ENCODE measurements at places on chromosomes 6 and 20.

DNA sequence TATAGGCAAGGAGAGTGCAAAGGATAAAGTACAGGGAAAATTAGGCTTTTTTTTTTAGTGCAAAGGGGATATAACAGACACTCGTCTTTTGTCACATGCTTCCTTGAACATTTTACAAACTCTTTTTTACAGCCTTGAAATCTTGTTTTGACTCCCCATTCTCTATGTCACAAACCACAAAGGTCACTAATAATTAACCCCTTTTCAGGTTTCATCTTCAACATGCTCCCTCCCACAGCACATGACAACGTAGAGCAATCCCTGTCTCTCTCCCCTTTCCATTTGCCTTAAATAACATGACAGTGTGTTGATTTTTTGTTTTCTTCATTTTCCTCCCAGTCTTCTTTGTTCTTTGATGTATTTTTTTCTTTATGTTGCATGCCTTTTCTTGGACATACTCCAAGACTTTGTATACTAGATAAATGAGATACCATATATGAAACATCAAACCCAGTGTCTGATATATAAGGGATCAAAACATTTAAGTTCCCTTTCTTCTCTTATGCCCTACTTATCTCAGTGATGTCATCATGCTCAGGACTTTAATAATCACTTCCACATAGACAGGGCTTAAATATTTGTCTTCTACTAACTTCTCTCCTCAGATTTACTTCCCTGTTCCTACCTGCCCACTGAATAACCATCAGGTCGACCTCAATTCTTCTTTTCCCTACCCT lies 378.7 kb upstream of the HSF2 start:
- DNase-seq = no peak

DNA sequence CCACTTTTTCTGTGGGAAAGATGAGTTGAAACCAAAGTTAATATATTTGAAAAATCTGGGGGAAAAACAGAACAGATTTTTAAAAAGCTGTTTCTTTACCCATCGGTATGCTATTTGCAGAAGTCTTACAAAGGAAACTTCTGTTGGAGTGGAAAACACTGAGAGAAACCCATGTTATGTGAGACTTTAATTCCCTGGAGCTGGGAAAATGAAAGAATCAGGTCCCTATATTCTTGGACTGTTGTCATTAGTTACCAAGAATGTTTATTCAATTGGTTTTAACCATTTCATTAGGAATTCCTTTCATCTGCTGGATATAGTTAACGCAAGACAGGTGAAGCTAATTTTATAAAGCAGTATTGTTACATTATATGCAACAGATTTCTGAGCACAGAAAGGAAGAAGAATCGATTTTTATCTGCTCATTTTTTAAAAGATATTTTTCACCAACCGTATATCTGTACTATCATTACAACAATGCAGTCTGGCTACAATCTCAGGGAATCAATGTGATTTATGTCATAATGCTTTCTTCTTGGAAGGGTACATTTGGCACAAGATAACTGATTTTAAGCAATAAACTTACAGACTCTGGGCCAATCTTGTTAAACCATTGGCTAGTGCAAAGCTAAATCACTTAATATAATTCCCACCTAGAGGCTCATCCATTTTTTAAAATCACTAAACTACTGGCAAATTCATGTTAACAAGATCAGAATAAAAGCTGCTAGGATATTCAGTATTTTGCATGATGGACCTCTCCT lies 170.0 kb downstream of the MOXD1 start:
- no peak for DNase-seq

DNA sequence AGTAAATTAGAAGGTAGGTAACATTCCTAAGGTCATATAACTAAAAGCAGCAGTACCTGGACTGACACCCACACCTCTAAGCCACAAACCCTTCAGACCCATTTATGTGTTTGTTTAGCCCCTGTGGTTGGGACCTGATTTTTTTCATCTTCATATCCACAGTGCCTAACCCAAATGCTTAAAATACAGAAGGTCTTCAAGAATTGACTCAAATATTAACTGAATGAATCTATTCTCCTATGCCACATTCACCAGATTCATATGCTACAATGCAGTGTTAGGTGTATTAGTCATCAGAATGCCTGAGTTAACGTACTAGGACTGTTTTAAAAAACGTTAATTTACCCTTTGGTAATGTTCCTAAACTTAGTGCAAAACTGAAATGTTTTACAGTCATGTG lies 124.8 kb downstream of the AHI1 start:
- no peak for DNase-seq

DNA sequence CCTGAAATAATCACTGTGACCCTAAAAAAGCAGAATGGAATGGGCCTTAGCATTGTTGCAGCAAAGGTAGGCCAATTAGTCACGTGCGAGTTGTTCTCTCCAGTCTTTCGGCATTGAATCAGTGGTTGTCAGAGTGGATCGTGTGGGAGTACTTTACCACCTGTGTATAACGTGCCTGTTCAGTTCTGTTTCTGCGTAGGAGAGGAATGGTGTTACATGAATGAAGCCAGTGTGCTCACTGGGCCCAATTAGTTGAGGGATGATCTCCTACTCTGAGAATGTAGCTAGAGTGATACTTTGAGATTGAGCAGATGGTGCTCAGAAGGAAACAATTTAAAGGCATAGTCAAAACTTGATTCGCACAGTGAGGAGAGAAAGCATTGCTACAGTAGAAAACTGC lies 72.4 kb upstream of the KIF25 start:
- no peak for DNase-seq

Measured in C1 segment of cervical spinal cord (tissue), 14 donors.